ENCODE measurements at places on chromosomes 11 and 22. TPM values are rescaled to one million over a fixed set of nuclear protein-coding genes. Genes with fewer than 3 reads are reported as not detected.

The USH1C gene
- not detected for total RNA-seq

The SCGB1D2 gene
- not detected for total RNA-seq

The PTDSS2 gene
- 34.1 TPM for total RNA-seq

The MFRP gene
- not detected for total RNA-seq

The CYP2D6 gene
- total RNA-seq = 1.1 TPM

The OR5A1 gene
- not detected for total RNA-seq

The LGR4 gene
- total RNA-seq = 19.5 TPM

The SMIM38 gene
- 1.6 TPM for total RNA-seq

The C11orf21 gene
- total RNA-seq = 1.4 TPM

The TRIM48 gene
- not detected for total RNA-seq

The SBF1 gene
- total RNA-seq = 65.3 TPM

The PDE2A gene
- total RNA-seq = 80.8 TPM

The CASP1 gene
- total RNA-seq = 18.8 TPM

The CLMP gene
- 107 TPM for total RNA-seq

The HIC2 gene
- total RNA-seq = 5.4 TPM

DNA sequence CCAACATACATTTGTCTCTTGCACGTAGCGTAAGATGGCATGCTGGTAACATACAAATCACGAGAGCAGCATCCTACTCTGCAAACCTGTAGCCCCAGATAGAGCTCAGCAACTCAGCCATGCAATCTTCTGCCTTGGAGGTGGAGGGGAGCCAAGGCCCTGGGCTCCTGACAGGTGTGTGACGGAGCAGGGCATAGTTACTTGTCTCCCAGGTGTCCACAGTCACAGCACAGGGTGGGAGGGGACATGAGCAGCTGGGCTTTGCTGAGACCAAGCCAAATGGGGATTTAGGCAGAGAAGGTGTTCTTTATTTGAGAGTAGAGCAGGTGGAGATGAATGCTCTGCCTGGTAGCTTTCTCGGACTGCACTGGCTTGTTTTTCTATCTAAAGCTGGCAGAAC, 111.7 kb downstream of the TEAD1 start:
- DNase-seq = no peak

- DNase-seq = no peak
These were observed 11.1 kb downstream of the SYNGR1 start for GRCh38 chr22:39360674-39361413.

DNA sequence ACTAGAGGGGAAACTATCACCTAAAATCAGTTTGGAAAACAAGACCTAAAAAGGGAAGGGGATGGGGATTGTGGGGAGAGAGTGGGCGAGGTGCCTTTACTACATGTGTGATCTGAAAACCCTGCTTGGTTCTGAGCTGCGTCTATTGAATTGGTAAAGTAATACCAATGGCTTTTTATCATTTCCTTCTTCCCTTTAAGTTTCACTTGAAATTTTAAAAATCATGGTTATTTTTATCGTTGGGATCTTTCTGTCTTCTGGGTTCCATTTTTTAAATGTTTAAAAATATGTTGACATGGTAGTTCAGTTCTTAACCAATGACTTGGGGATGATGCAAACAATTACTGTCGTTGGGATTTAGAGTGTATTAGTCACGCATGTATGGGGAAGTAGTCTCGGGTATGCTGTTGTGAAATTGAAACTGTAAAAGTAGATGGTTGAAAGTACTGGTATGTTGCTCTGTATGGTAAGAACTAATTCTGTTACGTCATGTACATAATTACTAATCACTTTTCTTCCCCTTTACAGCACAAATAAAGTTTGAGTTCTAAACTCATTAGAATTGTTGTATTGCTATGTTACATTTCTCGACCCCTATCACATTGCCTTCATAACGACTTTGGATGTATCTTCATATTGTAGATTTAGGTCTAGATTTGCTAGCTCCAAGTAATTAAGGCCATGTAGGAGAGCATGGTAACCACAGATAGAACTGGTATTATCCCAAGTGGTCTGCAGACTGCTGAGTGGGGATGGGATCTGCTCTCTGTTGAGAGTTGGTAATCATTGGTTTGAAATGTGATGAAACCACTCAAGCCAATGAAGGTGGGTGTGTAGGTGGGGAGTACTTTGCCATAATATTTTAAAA, 3.6 kb downstream of the NEAT1 start:
- no peak for DNase-seq

DNA sequence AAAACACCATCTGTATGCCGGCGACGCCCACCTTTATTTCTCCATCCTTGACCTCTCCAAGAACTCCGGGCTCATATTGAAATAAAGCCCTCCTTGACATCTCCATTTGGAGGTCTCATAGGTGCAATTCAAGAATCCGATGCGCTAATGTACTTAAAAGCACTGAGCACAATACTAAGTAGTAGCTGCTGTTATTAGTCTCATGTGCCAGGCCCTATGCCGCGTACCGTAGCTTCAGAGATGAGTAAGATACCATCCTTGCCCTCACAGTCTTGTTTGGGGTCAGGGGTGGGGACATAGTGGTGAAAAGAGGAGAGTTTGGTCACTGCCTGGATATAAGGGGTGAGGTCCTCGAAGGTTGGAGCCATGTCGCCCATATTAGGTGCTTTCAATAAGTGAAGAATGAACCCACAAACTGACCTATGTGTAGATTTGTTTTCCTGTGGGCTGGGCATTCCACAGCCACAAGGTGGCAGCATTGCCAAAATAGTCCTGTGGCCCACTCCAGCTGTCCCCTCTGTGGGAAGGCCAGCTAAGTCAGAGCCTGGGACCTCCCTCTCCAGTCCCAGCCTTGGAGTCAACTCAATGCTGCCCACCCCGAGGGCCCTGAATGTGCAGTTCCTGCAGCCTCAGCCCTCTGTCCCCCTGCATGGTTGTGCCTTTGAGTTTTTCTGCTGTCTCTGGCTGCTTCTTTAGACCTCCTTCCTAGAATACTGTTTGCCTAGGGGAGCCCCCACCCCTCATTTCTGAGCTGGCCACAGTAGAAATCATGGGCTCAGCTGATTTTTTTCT, 6.5 kb downstream of the DCPS start:
- DNase-seq = peak; percentile 79

DNA sequence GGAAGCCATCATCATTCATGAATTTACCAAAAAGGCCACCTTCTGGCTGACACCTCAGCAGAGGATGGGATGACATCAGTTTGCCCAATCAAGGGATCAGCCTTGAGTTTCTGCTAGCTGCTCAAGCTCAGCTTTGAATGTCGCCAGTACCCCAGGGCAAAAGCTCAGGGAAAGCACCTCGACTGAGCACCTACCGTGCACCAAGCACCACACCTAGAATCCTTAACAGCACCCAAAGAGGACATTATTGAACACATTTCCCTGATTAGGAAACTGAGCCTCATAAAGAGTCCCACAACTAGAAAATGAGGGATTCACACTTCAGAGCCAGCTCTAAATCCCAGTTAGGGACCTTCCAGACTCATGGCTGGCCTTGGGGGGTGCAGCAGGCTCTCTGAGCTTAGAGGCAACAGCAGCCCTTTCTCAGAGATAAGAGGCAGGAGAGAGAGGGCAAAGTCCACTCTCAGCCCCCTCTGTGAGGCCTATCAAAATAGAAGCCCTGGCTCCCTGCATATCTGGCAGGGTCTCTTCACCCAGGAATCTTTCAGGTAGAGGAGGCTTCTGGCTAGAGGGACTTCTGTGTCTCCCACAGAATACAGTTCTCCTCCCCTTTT, 13.4 kb upstream of the DAGLA start:
- DNase-seq = no peak

- no peak for DNase-seq
These were observed 59.4 kb downstream of the DDI1 start for GRCh38 chr11:104095791-104096190.

- peak; percentile 74 for DNase-seq
These were observed 728 bp downstream of the TBC1D22A start for GRCh38 chr22:46763051-46763705.

GRCh38 chr11:117337076-117337475, 9.4 kb downstream of the CEP164 start:
- DNase-seq = no peak

DNA sequence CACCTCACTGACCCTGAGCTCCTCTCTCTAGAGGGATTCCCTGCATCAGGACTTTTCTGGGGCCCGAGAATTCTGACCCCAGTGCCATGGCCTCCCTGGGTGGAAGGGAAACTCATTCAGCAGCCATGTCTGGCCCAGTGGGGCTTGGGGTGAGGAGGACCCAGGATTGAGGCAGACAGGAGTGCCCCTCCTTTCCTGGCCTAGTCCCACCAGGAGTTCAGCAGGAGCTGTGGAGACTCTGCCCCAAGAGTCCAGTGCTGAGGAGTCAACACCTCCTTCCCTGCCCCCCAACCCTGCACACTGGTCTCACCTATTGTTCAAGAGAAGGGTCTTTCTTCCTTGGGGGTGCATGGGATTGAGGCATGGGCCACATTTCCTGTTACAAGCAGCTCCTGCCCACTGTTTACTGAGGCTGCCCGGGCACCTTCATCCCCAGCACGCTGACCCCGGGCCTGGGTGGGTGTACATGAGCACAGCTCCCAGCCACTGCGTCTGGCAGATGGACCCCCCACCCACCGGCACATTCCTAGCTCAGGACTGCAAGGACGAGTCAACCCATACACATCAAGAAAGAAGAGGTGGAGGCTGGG, 33.9 kb downstream of the ALX4 start:
- no peak for DNase-seq

- DNase-seq = no peak
These were observed 27.6 kb downstream of the SLC35F2 start for GRCh38 chr11:107830915-107831540.

- no peak for DNase-seq
These were observed 41.8 kb upstream of the SHANK2 start for GRCh38 chr11:71293961-71294782.

DNA sequence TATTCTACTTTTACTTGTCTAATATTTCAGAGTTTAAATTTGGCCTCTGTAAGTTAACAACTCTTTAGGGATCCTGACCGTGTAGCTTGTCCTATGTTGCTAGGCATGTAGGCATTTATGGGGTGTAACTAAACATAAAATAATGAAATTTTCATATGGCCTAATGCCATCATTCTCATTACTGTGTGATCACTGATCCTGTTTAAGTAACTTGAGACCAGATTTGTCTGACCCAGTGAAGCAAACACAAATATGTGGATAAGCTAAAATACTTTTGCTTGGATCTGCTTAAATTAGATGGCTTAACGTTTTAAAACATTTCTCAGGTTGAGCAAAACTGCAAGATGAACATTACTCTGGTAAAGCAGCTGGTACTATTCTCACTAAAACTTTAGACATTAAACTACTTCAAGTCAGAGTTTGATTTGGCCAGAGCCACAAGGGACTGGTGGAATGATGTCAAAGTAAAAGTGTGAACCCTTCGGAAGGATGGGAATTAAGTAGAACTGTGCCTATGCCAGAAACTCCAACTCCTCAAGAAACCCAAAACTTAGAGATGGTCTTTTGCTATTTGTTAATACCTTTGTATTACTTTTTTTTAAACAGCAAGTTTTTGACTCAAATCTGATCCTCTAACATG, 12.5 kb downstream of the QSER1 start:
- DNase-seq = no peak

GRCh38 chr11:122025757-122026156, 90.3 kb downstream of the BLID start:
- DNase-seq = no peak

GRCh38 chr11:72075109-72075508, 5.2 kb downstream of the NUMA1 start:
- no peak for DNase-seq

DNA sequence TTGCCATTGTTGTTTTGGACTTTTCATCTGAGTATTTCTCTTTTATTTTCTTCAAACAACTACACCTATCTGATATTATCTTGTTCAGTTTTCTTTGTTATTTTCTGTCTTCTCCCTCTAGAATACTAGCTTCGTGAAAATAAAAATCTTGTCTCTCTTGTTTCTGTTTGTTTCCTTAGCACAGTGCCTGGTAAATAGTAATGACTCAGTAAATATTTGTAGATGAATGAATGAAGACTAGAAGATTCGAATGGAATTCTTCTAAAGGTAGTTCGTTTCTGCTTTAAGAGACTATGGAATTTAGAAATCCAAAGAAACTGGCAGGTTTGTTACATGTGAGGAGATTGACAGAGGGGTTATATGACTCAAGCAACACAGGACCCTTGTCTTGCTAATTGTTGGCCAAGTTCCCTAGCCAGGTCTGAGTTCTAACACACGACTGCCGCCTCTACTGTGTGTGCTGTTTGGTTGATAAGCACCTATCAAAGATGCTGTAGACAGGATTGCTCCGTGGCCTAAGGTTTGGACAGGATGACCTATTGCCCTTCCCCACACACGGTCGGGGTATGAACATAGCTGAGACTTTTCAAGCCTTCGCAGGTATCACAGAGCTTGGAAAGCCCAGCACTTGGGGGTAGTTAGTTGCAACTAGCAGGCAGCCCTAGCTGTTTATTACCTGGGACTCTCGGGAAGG, 831 bp upstream of the TMEM135 start:
- no peak for DNase-seq

- no peak for DNase-seq
These were observed 11.1 kb downstream of the KCNJ4 start for GRCh38 chr22:38443628-38444521.

DNA sequence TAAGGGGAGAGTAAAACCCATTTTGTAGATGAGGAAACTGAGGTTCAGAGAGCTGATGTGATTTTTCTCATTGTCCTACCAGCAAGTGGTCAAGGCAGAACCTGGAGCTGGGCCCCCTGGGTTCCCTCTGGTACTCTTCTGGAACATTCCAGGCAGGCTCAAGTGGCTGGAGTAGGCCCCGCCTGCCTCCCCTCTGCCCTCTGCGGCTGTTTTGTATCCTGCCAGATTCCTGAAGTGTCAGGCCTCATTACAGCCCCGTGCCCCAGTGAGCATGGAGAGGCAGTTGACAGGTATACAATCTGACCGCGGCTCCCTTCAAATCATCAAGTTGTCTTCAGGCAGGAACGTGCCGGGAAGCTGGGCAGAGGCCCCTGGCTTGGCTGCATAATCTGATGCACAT, 94.6 kb upstream of the CD82 start:
- no peak for DNase-seq

DNA sequence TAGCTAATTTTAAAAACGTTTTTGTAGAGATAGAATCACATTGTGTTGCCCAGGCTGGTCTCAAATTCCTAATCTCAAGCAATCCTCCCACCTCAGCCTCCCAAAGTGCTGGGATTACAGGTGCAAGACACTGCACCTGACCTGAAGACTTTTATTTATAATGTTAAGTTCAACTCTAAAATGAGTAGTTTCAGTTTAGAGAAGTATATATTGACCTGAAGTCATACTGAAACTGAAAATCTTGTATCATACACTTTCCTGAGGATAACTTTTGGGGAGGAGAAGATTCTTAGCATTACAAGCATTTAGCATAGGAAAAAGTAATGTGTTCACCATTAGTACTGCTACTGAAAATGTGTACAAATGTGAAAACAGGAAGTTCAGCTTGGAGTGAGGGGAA, 249.3 kb downstream of the CASP12 start:
- DNase-seq = no peak

DNA sequence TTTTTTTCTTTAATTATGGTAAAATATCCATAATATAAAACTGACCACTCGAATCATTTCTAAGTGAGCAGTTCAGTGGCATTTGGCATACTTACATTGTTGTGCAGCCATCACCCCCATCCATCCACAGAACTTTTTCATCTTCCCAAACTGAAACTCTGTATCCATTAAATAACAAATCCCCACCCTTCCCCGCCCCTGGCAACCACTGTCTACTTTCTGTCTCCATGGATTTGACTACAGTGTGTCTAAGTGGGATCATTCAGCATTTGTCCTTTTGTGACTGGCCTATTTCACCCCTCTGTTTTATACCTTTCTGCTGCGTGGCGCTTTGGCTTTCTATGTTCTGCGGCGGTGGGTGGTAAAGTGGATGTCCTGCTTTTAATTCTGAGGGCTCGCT, 49.1 kb downstream of the RTN4R start:
- no peak for DNase-seq

GRCh38 chr22:35330258-35330861, 30.7 kb downstream of the TOM1 start:
- DNase-seq = peak; percentile 65
